ENCODE measurements at places on chromosomes 13 and 19. TPM values are rescaled to one million over a fixed set of nuclear protein-coding genes. Genes with fewer than 3 reads are reported as not detected.

- DNase-seq: no peak
- no peak overlapping the region for H3K27ac ChIP-seq
- no peaks in the 10 kb centered on the region for H3K36me3 ChIP-seq
- H3K4me1 ChIP-seq: no peaks in the 10 kb centered on the region
- no peak overlapping the region for H3K4me3 ChIP-seq
Observed at GRCh38 chr13:102504002-102504401, 92.8 kb upstream of the TPP2 start.

- no peak overlapping the region for H3K27ac ChIP-seq
- no peaks in the 10 kb centered on the region for H3K36me3 ChIP-seq
- H3K4me1 ChIP-seq: no peaks in the 10 kb centered on the region
- no peak overlapping the region for H3K4me3 ChIP-seq
- H3K27me3 ChIP-seq: no peaks in the 10 kb centered on the region
Observed at GRCh38 chr19:32308431-32309077, 36.9 kb upstream of the ZNF507 start.

DNA sequence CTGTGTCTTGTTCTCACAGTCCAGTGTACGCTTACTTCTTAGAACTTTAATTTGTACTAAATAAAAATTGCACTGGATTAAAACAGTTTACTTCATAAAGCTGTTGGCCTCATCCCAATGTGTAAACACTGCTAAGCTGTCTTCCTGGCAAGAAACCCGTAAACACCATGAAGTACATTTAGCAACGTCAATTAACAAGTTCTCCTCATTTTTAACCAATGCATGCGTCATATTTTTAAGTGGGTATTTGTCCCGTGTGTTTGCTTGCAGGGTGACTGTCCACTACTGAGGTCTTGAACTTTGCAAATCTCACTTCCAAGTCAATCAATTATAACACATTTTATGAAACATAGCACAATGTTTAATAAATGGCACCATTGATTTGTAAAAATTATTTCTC lies 28.2 kb downstream of the LAIR2 start:
- H3K27ac ChIP-seq: no peak overlapping the region
- H3K36me3 ChIP-seq: no peaks in the 10 kb centered on the region
- no peaks in the 10 kb centered on the region for H3K4me1 ChIP-seq
- H3K4me3 ChIP-seq: no peak overlapping the region
- peaks cover 98% of the 10 kb centered on the region for H3K27me3 ChIP-seq

DNA sequence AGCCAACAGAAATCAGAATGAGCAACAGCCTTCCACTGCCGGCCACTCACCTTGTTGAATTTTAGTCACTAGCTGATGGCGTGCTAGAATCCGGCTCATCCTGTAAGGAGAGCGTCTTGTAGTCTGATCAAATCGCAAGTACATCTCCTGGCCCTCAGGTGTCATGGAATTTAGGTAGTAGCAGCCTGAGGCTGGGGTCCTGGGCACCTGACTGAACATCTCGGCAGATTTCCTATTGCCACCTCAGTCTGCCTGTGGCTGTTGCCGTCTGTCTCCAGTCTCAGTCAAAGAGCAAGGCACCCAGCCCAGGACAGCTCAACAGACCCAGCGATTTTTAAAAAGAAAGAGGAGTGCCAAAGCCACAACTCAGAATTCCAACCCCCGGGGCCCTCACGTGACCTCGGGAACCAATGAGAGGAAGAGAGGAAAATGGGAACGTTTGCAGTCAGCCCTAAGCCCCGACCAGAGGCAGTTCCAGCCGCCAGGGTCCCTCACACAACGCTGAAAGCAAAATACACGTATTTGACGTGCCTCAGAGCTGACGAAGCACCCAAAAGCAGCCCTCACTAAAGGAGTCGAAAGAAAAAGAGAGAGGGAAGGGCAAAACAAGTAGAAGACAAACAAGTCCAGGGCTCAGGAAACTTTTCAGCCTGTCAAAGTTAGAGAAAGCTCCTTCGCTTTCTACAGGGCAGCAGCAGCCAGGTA lies at the start of gene STARD13:
Gene STARD13 (minus strand): TSS at position 336 of the 705 bp plus-strand sequence. CDS start 117 bp downstream, at position 219.
- no peaks in the 10 kb centered on the region for H3K27me3 ChIP-seq
- peak within 1 kb of the TSS; percentile 83 for H3K4me3 ChIP-seq

DNA sequence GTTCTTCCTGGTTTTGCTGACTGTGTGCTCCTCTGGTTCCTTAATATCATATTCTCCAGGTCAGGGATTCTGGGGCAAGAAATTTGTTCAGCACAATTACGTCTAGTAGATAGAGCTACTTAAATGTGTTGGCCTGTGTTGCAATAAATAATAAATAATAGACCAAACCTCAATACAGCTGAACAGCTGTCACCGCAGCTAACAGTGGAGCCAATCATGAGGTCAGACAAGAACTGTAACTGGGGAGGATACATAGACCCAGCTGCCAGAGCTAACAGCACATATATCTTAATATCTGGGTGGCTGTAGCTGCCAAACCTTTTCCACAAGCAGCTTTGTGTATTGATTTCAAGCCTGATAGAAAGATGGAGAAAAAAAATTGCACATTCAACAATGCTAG lies 1596.3 kb upstream of the PCDH20 start:
- DNase-seq: no peak
- H3K4me3 ChIP-seq: no peak overlapping the region
- H3K4me1 ChIP-seq: no peaks in the 10 kb centered on the region
- H3K36me3 ChIP-seq: no peaks in the 10 kb centered on the region
- no peaks in the 10 kb centered on the region for H3K27me3 ChIP-seq

DNA sequence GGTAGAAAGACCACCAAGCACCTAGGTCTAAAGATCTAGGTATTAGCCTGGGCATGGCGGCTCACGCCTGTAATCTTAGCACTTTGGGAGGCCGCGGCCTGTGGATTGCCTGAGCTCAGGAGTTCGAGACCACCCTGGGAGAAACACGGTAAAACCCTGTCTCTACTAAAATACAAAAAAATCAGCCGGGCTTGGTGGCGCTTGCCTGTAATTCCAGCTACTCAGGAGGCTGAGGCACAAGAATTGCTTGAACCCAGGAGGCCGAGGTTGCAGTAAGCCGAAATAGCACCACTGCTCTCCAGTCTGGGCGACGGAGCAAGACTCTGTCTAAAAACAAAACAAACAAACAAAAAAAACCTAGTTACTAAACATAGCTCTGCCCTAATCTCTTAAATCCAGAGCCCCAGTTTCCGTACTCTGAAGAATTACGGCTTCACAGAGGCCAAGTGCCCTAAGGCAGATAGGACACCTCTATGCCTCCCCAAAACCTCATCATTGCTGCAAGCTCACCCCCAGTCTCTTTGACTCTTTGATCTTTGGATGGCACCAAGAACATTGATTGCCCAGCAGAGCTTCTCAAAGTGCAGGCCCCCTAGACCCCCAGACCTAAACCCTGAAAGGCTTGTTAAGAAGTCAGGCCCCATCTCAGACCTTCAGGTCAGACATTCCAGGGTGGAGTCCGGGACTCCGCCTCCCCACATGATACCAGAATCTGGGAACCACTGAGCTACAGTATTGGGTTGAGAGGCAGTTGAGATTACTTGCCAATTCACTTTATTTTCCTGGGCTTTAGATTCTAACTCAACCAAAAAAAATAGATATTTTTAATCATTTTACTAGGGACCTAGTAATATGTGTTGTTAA lies 2.8 kb downstream of the COL4A2 start:
- no peaks in the 10 kb centered on the region for H3K27me3 ChIP-seq
- H3K36me3 ChIP-seq: no peaks in the 10 kb centered on the region
- no peak overlapping the region for H3K4me3 ChIP-seq

DNA sequence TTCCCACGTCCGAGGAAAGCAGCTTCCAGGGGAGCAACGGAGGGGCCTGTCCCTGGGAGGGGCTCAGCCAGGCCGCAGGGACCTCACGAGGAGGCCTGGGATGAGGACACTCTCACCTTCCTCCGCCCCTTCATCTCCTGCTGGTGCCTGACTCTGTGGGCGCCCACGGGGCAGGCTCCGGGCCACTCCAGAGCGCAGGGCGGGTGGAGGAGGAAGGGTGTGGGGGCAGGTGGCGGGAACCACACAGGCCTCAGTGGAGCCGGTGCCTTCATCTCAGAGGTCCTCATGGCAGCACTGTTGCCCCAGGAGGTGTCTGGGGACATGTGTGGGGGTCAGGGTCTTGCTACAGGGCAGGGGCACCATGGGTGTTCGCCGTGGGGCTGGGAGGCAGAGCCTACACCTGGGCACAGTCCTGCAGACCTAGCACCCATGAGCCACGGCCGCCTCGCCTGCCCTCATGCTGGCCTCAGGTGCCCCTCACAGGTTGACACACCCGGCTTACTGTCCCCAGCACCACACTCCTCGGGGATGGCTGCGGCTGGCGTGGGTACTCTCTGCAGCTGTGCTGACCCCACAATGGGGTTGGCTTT lies 10.1 kb upstream of the TMEM255B start:
- H3K36me3 ChIP-seq: no peaks in the 10 kb centered on the region
- H3K27ac ChIP-seq: no peak overlapping the region
- no peaks in the 10 kb centered on the region for H3K27me3 ChIP-seq
- no peaks in the 10 kb centered on the region for H3K4me1 ChIP-seq

DNA sequence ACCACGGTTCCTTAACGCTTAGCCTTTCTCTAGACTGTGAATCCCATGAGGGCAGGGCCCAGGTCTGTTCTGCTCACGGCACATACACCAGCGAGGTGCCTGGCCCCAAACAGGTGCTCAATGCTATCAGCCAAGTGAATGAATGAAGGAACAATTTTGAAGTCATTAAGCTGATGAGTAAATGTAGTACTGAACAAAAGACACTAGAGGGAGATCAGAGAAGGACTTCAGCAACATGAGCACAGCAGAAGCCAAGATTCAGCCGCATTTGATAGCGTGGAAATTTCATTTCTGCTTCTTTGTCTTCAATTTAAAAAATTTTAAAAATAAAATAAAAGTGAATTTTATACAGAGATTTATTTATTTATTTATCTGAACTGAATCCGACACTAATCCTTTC lies 20.1 kb upstream of the MYO16 start:
- H3K27me3 ChIP-seq: no peaks in the 10 kb centered on the region
- peak; percentile 57 for DNase-seq
- no peaks in the 10 kb centered on the region for H3K36me3 ChIP-seq
- H3K4me3 ChIP-seq: no peak overlapping the region

DNA sequence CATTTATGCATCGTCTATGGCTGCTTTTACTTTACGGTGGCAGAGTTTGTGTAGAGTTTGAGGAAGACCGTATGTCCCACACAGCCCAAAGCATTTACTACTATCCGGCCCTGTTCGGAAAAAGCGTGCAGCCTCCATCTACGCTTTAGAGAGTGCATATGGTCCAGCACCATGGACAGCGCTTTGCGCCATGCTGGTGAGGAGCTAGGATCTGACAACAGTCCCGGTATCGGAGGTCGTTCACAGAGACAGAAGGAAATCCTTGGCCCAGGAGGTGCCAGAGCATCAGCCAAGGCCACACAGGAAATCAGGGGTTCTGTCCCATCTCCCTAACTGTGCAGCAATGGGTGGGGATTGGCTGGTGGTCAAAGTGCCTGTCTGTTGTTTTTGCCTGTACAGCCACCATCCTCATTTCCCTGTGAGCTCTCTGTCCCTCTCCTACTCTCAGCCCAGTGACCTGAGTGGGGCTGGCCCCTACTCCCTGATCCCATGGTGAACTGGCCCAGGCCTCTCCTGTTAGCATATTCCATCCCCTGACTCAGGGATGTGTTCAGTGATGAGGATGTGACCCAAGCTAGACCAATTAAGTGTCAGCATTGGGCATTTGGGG lies 16.2 kb upstream of the PRODH2 start:
- DNase-seq: peak; percentile 61
- H3K27ac ChIP-seq: no peak overlapping the region
- no peaks in the 10 kb centered on the region for H3K4me1 ChIP-seq
- peaks cover 27% of the 10 kb centered on the region for H3K27me3 ChIP-seq
- no peak overlapping the region for H3K4me3 ChIP-seq

GRCh38 chr19:17081672-17082630 lies 6.4 kb downstream of the MYO9B start:
- peaks cover 3% of the 10 kb centered on the region for H3K36me3 ChIP-seq
- no peaks in the 10 kb centered on the region for H3K27me3 ChIP-seq
- peaks cover 22% of the 10 kb centered on the region for H3K4me1 ChIP-seq
- no peak overlapping the region for H3K4me3 ChIP-seq
- DNase-seq: no peak

DNA sequence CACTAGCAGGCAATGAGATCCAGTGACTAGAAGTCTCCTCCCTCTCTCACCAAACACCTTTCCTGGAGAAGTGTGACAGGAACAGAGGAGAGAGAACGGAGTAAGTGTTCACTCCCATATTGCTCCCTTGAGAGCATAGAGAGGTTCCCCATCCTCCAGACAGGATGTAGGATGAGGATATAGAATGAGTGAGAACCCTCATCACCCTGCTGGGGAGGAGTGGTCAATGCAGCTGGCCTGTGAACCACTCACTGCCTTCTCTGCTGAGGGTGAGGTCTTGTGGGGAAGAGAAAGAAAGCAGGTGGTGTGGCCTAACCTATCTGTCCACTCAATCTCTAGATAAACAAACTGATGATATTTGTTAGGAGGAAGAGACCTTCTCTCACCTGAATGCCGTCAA lies 386.6 kb downstream of the PCDH20 start:
- H3K27me3 ChIP-seq: no peaks in the 10 kb centered on the region
- no peaks in the 10 kb centered on the region for H3K36me3 ChIP-seq
- no peaks in the 10 kb centered on the region for H3K4me1 ChIP-seq
- H3K27ac ChIP-seq: no peak overlapping the region
- no peak overlapping the region for H3K4me3 ChIP-seq

DNA sequence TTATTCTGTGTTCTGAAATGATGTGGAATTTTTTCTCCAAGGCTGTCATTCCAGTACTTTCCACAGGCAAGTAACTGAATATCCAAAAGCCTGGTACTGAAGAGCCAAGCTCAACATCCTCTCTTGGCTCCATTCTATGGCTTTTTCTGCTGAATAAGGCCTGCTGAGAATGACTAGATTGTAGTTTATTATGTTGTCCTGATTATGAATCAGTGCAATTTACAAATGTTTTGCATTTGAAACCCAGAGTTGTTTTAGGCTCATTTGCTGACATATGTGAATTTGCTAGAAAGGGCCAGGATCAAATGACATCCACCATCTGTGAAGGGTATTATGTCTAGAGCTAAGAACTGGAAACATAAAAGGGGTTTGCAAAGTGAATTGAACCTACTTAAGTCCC lies 596.6 kb downstream of the KCTD12 start:
- no peaks in the 10 kb centered on the region for H3K27me3 ChIP-seq
- H3K36me3 ChIP-seq: no peaks in the 10 kb centered on the region
- peaks cover 15% of the 10 kb centered on the region for H3K4me1 ChIP-seq
- DNase-seq: no peak
- no peak overlapping the region for H3K27ac ChIP-seq
- no peak overlapping the region for H3K4me3 ChIP-seq

- H3K4me3 ChIP-seq: no peak overlapping the region
- no peak overlapping the region for H3K27ac ChIP-seq
- H3K36me3 ChIP-seq: no peaks in the 10 kb centered on the region
- H3K27me3 ChIP-seq: peaks cover 28% of the 10 kb centered on the region
Observed at GRCh38 chr19:30208436-30209060, 163.6 kb upstream of the ZNF536 start.

Gene TNFRSF19
- 4.7 TPM for total RNA-seq

Gene KIR3DL2
- not detected for total RNA-seq

Gene KCNC3
- total RNA-seq: 3.1 TPM

Gene ECSIT
- total RNA-seq: 156 TPM

Gene PSG5
- not detected for total RNA-seq

Gene TBXA2R
- 0.77 TPM for total RNA-seq

Gene PNKP
- total RNA-seq: 172 TPM

Gene CYP4F22
- 0.07 TPM for total RNA-seq

Gene DDA1
- total RNA-seq: 87.9 TPM

Gene TPRX2
- total RNA-seq: not detected

Gene B3GNT3
- total RNA-seq: 41.7 TPM
